ENCODE measurements at places on chromosomes 16 and 17. TPM values are rescaled to one million over a fixed set of nuclear protein-coding genes. Genes with fewer than 3 reads are reported as not detected.

DNA sequence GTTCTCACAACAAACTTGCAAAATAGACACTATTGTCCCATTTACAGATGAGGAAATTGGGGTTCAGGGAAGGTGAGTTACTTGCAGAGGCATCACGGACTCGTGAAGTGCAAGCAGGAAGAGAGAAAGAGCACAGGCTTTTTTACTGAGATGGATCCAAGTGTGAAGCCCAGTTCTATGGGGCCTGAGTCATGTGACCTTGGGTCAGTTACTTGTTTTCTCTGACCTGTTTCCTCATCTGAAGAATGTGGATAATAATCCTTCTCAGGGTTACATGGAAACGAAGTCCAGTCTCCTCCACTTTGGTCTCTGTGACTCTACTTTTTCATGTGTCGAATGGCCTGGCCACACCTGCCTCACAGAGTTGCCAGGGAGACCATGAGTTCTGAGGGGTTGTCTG lies 134.4 kb downstream of the SPACA3 start:
- DNase-seq = no peak

GRCh38 chr16:53159781-53160436 lies 105.1 kb downstream of the CHD9 start:
- DNase-seq = no peak

PRSS22 gene
- not detected for total RNA-seq

GRCh38 chr16:11743308-11744074 lies 834 bp upstream of the TXNDC11 start:
- DNase-seq = no peak

- DNase-seq = no peak
Observed at GRCh38 chr17:77266891-77267341, 126.1 kb downstream of the SEC14L1 start.
